GM23248 (cell line): ENCODE measurements at places on chromosomes 12 and 14.

DNA sequence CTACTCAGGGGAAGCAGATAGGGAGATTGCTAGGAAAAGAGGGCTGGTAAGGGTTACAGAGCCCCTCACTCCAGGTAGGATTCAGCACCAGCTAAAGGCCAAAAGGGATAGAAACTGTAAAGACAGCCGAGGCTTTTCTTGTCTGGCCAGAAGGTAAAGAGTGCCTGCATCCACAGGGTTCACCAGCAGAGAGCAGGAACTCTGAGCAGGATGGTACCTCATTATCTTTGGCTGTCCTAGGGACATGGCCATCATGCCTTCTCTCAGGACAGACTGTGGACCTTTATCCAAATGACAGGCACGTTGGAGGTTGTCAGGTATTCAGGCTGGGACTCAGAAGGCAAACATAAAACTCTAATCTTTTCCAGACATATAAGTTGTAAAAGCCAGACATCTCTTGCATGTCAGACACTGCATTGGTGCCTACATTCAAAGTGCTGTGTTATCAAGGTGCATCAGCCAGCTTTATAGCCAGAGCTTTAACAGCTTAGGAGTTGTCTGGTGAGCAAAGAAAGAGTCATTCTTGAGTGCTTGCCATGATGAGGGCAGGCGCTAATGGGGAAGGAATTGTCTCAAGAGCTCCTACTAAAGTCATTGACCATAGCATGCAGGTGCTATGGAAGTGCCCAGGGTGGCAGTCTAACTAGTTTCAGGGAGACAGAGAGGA is 89.5 kb downstream of the PELI2 start:
- peak; percentile 55 for DNase-seq

DNA sequence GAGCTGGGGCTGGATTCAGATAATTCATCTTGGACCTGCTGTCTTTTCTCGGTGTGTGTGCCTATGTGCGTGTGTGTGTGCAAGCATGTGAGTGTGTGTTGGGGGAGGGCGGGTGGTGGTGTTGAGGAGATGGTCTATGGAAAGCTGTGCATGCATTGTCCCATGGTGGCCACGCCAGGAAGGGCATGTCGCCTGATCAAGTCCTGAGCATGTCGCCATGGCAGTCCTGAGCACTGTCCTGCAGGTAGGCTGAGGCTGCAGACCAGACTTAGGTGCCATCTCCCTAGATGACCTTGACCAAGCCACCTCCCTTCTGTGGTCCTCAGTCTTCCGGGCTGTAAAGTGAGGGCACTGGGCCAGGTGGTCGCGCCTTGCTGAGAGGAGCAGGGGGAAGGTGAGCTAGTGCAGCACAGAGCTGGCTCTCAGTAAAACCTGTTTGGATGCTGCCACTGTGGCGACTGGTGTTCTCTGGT is 81.4 kb downstream of the PAPOLA start:
- no peak for DNase-seq

DNA sequence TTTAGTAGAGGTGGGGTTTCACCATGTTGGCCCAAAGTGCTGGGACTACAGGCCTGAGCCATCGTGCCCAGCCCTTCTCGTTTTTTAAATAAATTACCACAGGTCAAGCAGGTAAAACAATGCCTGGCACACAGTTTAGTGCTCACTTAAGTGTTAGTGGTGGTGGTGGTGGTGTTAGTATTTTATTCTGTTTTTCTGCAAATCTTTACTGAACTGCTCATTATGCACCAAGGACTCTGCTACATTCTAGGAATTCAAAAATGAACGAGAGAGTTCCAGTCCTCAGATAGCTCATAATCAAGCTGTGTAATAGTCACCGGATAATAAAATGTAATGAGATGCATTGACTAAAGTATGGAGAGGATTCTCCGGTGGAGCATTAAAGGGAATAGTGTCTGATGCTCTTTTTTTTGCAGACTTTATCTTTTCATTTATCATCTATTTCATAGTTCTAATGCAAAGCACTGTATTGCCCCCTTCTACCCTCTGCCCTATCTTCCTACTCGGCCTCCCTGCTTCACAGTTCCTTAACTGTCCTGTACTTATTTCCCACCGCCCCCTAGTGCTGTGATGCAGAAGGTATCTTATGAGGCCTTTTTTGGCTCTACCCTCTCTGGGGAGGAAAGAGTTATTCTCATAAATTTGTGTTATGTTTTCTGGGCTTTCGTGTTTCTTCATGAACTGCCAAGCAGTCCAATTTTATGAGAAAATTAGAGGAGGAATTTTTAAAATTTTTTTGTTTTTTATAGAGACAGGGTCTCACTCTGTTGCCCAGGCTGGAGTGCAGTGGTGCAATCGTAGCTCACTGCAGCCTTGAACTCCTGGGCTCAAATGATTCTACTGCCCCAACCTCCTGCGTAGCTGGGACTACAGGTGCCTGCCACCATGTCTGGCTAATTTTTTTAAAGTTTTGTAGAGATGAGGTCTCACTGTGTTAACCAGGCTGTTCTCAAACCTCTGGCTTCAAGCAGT is 1.0 kb downstream of the ITFG2 start:
- peak; percentile 91 for DNase-seq

DNA sequence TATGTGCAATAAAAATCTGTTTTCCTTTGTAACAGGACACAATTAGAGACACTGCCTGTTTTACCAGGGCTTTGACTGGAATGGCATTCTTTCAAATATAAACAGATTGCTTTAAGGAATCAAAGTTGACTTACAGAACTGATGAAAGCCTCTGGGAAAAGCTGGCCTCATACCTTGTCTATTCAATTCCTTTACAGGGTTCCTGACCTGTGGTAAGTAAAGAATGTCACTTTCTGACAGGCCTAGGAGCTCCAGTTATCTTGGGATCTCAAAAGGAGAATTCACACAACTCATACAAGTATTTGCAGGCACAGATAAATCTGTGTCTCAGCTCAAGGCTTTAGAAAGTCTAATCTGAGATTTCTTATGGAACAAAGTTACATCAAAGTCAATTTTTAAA is 88.4 kb downstream of the BCAT1 start:
- no peak for DNase-seq

DNA sequence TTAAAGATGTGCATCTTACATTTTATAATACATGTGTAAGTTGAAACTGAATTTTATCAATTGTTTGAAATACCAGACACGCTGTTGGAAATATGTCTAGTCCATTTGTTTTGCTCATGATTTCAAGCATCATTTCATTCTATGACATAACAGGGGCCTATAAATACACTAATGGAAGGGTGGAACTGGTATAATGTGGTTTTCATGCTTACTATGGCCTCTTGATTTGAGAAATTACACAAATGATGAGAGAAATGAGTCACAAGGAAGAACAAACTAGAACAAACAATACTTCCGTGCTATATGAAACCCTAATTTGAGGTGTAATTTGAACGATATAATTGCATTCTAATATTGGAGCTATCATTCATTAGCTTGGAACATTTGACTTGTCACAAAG is 663.4 kb downstream of the SLC16A7 start:
- no peak for DNase-seq

GRCh38 chr14:103315351-103315911 is 18.6 kb upstream of the EIF5 start:
- peak; percentile 92 for DNase-seq

DNA sequence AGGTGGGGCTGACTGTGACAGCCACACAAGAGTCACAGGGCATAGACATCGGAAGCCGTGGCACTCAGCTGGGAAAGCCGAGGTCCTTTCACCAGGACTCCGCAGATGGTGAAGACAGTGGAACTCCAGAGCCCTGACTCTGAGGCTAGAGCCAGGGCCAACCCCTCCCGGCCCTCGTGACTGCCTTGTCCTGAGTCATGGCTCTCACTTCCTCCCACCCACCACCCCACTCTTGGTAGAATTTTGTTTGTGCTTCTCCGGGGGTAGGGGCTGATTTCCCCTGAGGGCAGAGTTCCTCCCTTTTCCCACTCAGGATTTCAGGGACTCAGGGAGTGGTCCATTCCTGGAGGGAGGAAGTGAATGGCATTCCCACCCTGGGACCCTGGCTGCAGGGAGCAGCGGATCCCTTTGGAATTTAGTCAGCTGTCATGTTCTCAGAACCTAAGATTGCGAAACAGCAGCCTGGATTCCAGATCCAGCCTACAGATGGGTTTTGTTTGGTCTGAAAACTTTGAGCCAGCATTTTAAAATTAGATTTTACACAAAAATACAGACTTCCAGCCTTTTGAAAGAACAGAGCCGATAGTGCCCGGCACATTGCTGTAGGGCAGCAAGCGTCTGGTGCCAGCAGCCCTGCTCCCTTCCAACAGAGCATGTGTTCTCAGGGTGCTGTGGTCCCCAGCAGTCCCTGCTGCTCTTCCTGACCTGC is 50.7 kb downstream of the TPCN1 start:
- DNase-seq: peak; percentile 91

DNA sequence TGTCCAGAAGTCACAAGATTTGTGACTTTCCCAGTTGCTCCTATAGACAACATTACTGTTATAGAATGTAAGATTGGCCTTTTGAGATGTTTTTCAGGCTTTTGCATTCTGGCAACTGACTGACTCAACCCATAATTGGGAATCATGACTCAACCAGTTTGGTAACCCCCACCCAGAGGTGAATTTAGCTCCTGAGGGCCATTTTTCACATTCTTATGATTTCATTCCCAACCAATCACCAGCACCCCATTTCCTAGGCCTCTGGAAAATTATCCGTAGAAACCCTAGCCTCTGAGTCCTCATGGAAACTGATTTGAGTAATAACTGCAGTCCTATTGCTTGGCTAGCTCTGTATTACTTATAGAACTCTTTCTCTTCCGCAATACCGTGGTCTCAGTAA is 626.0 kb upstream of the SEL1L start:
- DNase-seq: no peak
